Omental fat pad (tissue), 4 donors: ENCODE measurements at places on chromosomes 3 and 15.

DNA sequence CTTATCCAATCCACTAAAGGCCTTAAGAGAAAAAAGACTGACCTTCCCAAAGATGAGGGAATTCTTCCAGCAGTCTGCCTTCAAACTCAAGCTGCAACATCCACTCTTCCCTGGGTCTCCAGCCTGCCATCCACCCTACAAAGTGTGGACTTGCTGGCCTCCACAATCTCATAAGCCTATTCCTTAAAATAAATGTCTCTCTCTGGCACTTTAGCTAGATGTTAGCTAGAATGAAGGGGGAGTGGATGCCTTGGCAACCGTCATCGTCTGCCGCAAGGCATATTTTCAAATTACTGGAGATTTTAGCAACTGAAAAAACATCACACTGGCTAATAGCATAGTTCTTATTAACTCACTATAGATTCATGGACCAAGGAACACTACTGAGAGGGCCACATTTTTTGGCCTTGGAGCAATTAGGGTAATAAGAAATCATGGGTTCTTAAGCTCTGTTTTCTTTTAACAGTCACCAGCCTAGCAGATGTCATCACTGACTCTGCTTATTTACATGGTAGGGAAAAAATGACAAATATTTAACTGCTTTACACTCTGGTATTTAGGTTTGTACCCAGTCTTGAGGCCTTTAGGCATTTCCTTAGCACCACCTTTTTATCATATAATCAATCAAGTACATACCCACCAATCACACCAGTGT lies 245.3 kb downstream of the MYRIP start:
- no peak for DNase-seq

GRCh38 chr15:68298336-68298735 lies 20.8 kb downstream of the FEM1B start:
- no peak for DNase-seq

- DNase-seq: no peak
Measured at GRCh38 chr15:25465835-25466234, 27.0 kb upstream of the UBE3A start.

GRCh38 chr15:91981821-91982800 lies 128.6 kb downstream of the SLCO3A1 start:
- no peak for DNase-seq

DNA sequence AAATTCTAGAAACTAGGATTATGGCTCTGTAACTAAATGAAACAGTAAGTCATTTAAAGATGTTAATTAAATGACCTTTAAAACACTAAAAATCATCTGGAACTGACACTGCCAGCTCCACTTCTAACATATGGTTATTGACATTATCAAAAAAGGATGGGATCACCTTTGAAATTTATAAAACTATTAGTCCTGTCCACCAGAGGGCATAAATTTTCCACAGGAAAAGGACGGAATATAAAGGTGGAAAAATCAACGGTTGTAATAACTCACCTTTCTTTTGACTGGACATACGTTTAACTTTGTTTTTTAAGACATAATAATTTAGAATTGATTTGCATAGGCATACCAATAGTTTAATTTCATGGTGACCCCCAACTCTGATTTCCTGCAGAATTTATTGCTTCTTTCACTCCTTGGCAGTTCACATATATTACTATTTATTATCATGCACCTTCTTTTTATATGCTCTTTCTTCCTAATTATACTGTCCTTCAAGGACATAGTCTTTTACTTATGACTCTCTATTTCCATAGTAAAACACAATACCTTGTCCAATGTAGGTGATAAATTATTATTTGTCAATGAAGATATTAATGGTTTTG lies 345.7 kb downstream of the CADM2 start:
- no peak for DNase-seq

DNA sequence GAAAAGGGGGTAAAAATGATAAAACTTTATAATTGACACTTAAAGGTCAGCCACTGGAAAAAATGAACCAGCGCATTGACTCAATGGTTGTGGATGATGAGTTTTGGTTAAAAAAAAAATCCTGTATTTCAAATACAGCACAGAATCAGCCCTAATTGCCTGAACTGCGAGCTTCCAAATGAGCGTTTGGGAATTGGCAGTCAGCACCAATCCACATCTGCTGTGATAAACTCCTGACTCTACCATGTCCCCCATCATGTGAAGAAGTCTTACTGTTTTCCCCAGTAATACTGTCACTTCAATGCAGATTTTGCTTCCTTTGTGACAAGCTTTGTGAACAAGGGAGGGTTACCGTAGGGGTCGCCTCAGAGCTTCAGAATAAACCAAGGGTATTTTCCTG lies 235.4 kb downstream of the EBLN2 start:
- DNase-seq: no peak

DNA sequence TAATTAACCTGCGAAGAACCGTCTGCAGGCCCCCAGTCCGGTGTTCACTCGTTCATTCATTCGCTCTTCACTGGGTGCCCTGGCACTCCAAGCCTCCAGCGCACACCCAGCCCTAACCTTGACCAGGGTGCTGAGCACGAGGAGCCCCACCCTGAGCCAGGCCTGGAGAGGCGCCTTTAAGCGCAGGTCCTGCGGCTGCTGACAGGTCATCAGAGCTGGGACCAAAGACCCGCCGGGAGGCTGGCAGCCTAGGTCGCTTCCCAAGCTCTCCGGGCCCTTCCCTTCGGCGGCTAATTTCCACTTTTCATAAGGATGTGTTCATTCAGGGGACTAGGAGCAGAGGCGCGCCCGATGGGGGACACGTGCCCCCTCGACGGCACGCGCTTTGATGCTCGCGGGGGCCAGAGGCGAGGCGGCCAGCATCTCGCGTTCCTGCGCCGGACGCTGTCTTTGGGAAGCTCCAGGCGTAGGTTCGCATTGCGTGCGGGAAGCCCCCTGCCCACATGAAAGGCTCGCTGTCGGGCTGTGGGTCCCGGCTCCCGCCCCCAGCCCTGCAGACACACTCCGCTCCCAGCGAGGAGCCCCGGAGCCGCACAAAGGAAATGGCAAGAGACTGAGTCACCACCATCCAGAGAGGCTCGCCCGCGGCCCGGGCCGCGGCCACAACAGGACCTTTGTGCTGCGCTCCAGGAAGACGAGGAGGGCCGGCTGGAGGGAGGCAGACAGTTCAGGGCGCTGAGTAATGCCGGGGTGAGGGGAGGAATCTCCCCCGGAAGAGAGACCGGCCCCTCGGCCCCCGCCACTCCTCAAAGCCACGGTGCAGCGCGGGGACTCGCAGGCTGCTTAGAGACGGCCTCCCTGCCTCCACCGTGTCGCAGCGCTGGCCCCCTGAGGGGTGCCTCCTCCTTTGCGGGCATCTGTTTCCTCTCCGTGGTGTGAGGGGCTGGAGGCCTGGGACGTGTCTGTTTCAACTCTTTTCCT lies 266.4 kb upstream of the HES1 start:
- no peak for DNase-seq

GRCh38 chr15:58608129-58608590 lies 141.3 kb downstream of the ADAM10 start:
- no peak for DNase-seq

- DNase-seq: peak; percentile 8
Measured at GRCh38 chr15:40245666-40246450, 7.0 kb downstream of the PAK6 start.

DNA sequence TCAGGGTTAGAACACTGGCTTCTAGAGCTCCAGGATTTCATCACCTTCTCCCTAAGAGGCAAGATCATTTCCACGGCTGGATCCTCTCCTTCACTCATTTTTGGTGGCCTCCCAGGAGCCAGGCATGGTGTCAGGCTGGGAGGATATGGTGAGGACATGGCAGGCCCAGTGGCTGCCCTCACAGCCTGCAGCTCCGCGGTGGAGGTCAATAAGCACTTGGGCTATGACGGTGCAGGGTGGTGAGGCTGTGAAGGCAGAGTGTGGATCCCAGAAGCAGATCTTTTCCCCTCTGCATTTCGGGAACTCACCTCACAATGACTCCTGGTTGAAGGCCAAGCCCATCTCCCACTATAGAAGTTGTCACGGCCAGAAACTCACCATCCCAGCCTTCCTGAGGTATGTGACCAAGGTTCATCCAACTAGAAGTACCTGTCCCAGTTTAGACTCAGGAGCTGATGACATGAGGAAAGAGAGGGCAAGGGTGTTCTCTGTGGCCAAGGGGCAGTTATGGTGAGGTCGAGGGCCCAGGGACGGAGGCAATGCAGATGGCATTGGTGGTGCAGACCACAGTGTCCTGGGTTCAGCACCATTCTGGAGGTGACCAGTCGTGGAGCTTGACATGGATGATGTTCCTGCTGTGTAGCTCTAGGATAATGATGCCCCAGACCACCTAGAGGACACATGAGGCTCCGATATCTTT lies 100.1 kb upstream of the SMAD3 start:
- no peak for DNase-seq

DNA sequence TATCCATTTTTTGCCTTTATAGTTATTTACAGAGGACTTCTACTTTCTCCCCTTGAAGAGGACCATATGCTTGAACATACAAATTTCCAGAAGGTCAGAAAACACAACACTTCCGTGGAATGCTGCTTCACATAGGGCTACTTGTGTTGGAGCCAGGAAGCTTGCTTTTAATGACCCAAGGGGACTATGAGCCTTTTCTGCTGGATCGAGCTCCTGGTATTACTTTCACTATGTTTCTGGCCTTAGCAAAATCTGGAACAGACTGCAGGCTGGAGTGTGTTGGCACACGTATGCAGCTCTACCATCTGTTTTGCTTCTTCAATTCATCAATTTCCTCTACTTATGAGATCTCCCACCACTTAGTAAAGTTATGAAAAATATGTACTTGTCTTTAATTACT lies 69.3 kb upstream of the CBLB start:
- DNase-seq: no peak

DNA sequence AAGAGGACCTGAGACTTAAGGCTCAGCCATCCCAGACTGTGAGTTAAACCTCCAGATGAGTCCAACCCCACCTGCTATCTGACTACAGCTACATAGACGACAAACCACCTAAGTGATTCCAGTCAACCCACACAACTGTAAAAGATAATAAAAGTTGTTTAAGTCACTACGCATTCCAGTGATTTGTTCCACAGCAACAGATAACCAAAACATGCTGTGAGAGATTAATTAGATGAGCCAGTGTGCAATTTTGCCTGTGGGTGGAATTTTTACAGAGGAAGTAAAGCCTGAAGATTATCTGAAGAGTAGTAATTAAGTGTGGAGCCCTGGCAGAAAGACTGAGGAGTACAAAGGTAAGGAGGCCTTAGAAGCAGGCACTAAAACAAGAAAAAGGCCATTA lies 5.4 kb downstream of the BTBD1 start:
- DNase-seq: no peak

- DNase-seq: no peak
Measured at GRCh38 chr15:29134239-29134638, 135.4 kb downstream of the NSMCE3 start.

DNA sequence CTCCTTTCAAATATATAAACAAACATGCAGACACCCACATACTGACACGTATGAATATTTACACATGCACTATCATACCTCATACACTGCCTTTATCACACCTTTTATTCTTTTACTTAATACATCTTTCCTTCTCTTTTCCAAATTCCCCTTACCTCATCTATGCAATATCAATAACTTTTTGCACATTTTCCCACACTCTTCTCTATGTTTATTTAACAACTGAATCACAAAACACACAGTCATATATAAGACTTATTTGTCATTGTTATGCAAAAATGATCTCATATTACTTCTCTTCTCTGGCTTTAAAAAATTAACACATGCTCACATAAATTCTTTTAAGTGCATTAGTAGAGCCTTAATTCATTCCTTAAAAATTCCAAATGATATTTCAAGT lies 461.4 kb downstream of the DIPK2A start:
- DNase-seq: no peak

DNA sequence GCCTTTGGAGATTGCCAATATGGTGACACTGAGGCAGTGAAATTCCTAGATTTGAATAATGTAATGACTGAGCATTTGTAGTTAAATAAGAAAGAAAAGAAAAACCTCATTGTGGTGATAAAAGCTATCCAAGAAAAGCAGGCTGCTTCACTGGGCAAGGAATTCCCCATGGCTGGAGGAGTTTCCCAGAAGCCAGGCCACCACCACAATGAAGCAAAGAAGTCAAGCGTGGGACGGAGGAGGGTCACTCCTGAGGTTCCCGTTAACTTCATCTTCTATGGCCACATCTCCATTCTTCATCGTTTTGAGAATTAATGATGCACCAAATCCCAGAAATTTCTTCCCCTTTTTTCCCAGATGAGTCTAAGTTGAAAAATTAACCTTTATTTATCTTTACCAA lies 185.8 kb upstream of the BCL6 start:
- no peak for DNase-seq

- DNase-seq: no peak
Measured at GRCh38 chr15:96583671-96584070, 253.2 kb downstream of the NR2F2 start.

GRCh38 chr15:95129574-95129973 lies 898.2 kb downstream of the MCTP2 start:
- no peak for DNase-seq

- no peak for DNase-seq
Measured at GRCh38 chr3:128222796-128223385, 69.6 kb downstream of the EEFSEC start.

- no peak for DNase-seq
Measured at GRCh38 chr3:7565574-7565973, 704.7 kb downstream of the GRM7 start.

- DNase-seq: no peak
Measured at GRCh38 chr15:89346516-89347231, 12.1 kb upstream of the POLG start.

DNA sequence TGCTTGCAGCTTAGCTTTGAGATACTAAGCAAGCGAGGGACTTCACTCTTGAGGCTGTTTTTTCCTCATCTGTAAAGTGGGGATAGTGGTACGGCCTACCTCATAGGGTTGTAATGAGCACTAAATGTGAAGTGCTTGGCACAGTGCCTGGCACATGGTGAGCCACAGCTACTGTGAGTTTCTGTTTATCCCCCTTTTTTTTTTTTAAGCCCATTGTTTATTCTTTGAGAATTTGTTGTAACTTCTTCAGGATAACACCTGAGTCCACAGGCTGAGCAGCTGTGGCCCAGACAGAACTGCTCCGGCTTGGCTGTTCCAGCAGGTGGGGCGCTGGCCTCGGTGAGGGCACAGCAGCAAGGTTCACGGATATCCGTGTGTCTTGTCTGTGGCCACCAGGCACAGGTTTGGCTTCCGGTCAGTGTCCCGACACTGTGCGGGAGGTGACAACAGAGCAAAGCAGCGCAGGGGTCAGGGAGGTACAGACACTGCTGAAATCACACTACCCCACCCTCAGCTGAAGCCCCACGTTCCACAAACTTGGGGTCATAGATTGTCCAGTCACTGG lies 7.3 kb upstream of the ISG20 start:
- DNase-seq: no peak

DNA sequence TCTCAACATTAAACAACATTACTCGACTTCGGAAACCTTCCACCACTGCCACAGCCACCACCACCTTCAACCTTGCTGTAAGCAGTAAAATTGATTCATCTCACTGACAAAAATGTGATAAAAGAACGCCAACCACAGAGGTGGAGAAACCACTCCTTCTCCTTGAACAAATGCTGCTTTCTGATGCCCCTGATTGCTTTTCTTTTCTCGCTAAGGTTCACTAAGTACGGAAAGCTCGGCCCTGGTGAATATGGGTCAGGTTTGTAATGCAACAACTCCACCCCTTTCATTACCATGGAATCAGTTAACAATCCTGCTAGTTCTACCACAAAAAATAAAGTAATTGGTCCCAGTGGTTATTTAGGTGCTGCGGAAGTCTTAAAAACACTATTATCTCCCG lies 44.9 kb downstream of the MEIS2 start:
- DNase-seq: no peak

GRCh38 chr15:99930696-99931095 lies 197.5 kb upstream of the LYSMD4 start:
- DNase-seq: no peak

GRCh38 chr3:117144853-117145252 lies 435.3 kb downstream of the TUSC7 start:
- no peak for DNase-seq

- no peak for DNase-seq
Measured at GRCh38 chr3:165346503-165346902, 150.3 kb upstream of the SLITRK3 start.
